ENCODE measurements at places on chromosomes 16 and 17.

- no peak for DNase-seq
Measured at GRCh38 chr17:57068222-57068658, 16.8 kb upstream of the AKAP1 start.

DNA sequence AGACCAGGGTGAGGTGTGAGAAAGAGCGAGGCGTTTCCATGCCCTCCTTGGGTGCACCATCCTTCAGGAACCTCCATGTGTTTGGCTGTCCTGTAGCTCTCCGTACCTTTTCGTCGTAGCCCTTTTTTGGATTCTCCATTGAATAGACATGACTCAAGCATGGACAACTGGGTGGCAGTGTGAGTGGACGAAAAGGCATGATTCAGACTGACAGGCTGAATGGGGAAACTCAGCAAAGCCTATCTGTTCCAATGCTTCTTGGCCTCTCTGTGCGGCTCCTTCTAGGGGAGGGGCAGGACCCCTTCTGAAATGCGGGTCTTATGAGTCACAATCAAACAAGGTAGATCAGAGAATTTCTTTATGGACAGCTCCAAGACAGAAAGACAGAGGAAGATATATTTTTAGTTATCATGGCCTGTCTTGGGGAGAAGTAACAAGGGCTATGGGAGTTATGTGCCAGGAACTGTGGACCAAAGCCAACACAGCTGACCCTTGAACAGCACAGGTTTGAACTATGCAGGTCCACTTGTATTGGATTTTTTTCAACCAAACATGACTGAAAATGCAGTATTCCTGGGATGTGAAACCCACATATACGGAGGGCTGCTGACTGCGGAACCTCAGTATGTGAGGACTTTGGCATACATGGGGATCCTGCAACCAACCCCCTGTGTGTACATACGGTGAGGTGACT lies 22.9 kb downstream of the ADORA2B start:
- no peak for DNase-seq

GRCh38 chr16:66880288-66881013 lies at the start of gene PDP2:
PDP2 (plus strand) TSS chr16:66880515; CDS start chr16:66884285, 3,770 bp downstream.
- DNase-seq = peak; percentile 88

- DNase-seq = peak; percentile 71
Measured at GRCh38 chr16:66549284-66550131, at the start of gene TK2. TK2 (minus strand) TSS chr16:66550122; CDS start chr16:66550061, 61 bp downstream.

DNA sequence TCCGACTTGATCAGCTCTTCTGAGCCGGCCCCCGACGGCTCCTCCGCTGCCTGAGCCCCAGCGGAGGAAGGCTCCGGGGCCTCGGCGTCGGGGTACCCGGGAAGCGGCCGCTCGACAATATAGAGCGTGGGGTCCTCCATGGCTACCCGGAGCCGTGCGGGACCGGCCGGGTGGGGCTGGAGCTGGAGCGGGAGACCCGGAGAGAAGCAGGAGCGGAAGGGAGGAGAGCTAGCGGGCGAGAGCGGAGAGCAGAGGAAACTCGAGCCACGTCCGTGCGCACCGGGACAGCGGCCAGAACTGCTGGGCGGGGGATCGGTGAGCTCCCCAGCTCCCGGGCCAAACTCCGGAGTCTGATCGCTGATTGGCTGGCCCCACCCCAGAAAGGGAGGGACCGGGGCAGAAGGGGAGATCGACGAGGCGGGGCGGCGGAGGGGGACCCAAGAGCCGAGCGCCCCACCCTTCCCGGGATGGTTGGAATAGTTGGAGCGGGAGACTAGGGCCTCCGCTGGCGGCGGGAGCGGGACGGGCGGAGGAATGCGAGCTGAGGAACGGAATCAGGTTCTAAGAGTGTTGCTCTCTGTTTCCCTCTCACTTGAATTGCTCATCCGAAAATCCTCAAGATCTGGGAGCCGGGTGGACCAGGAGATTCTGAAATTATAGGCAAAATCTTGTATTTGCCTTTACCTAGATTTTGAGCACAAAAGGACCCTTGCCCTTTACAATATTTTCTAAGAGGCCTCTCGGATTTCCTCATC lies at the start of gene CAVIN1:
CAVIN1 (minus strand) TSS at position 299 of the 755 bp plus-strand sequence; CDS start at position 140, 159 bp downstream.
- DNase-seq = peak; percentile 97

DNA sequence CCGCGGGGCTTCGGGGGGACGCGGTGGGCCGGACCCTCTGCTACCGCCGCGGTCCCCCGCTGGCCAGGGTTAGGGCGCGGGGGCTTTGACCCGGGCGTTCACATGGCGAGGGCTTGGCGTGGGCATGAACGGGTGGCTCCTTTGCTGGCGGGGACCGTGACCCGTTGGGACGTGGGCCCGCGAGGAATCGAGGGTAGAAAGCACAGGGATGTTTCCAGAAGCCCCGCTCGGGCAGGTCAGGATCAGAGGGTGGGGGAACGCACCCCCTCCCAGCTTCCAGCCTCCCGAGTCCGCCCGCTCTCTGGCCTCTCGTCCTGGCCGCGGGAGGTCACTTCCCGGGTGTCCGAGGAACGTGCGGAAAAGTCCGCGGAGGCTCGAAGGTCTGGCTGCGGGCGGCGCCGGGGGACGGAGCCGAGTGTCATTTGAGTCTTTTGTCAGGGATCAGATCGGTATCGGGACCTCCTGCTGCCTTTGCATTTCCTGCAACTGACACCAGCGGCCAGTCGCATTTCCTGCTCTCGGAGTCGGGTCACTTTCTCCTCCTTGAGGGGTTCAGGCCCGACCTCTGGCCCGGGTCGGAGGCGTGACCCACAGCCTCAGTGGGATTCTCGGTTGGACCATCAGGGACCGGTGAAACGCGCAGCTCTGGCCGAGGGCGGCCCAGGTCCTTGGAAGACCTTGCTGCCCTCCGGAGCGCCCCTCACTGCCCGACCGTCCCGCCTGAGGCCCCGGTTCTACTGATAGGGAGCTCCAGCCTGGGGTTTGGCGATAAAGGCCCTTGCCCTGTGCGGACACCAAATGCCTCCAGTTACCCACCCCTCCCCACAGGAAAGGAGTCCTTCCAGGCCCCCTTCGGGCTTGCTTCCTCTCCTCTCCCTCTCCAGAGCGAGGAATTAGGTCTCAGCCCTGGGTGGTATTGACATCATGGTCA lies 702 bp upstream of the WNT3 start:
- no peak for DNase-seq

- DNase-seq = no peak
Measured at GRCh38 chr17:18059283-18059682, 20.1 kb downstream of the GID4 start.

DNA sequence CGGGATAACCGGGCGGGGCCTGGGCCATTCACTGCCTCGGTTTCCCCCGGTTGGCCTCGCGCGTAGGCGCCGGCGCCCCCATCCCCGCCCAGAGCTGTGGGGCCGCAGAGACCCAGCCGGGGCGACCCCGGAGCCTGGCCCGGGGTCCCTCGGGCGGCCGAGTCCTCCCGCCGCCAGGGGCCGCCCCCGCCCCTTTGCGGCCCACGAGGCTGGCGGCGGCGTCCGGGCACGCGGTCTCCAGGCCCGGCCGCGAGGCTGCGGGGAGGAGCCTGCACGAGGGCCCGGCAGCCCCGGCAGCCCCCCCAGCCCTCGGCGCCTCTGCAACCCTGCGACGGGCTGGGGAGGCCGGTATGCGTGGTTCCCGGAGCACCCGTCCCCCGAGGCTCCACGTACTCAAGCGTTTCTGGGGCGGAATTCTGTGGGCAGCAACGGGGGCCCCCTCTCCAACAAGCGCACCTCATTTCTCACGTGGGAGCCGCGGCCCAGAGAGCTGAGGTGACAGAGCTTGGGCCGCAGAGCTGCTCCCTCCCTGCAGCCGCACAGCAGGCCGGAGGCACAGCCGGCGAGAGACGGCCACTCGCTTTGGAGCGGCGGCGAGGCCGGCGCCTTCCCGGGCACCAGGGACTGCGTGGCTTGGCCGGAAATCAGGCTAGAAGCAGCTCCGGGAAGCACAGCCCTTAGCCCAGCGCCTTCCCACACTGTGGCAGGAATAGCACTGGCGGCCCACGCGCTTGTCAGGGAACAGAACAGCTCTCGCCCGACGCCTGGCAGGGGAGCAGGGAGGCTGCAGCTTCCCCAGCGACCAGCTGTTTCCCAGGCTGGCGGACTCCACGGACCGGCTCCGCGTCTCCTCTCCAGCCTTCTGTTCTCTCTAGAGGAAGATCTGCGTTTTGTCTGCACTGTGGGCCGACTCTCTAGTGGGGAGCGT lies 867 bp upstream of the LIMD2 start:
- DNase-seq = peak; percentile 59
